ENCODE measurements at places on chromosomes 5 and 9. TPM values are rescaled to one million over a fixed set of nuclear protein-coding genes. Genes with fewer than 3 reads are reported as not detected.

The CDKN2B-AS1 gene
- 0.14 TPM for polyA plus RNA-seq

DNA sequence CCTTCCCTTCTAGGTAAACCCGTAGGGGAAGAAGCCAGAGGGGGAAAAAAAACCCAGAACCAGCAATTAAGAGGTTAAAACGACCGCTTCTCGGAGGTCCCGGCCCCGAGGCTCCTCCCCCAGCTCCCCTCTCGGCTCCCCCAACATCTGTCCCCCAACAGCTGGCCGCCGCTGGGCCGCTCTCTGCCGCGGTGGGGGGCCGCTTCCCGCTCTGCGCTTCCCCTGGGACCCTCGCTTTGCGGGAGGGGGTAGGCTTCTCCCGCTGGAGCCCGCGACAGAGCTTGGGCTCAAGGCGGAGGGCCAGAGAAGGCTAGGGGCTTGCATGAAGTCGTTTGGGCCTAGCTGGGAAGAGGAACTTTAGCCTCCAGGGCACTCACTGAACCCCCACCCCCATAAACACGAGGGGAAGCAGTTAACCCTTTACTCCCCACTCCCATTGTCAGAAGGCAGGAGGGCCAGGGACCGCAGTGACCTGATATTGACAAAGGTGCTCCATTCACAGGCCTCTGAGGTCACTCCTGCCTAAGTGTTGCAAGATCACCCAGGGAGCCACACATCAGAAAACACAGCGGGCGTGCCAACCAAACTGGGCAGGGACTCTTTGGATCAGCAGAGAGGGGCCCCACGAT lies 7.5 kb downstream of the LHX6 start:
- no peak for DNase-seq

DNA sequence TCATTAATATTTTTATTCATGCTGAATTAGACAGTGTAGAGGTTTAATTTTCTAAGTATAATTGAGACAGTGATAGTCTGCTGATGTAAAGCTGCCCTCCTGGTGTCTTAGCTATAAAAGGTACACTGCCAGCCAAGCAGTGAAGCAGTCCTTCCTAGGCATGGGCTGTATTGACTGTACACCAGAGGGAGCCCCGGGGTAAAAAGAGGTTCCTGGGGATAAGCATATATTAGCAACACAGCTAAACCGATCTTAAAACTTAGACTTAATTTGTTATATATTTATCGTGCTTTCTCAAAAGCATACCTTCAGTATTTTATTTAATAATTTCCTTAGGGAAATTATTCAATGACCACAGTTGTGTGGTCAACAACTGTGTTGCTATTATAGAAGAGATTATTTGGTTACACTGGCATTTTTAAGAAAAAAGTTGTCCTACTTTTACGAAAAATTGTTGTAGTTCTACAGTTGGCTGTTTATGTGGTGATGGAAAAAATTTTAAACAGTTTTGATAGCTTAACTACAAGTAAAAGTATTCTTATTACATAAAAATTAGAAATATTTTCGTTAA lies 68.8 kb downstream of the ELL2 start:
- no peak for DNase-seq

GRCh38 chr9:92639124-92639523 lies 30.8 kb downstream of the IPPK start:
- DNase-seq: no peak

The KIAA0825 gene
- polyA plus RNA-seq: 4.2 TPM

- DNase-seq: no peak
Observed at GRCh38 chr5:74875994-74876791, 10.0 kb upstream of the FAM169A start.

GRCh38 chr5:78221964-78222451 lies 72.5 kb downstream of the AP3B1 start:
- no peak for DNase-seq

GRCh38 chr5:761059-761771 lies 23.3 kb downstream of the ZDHHC11B start:
- DNase-seq: no peak

DNA sequence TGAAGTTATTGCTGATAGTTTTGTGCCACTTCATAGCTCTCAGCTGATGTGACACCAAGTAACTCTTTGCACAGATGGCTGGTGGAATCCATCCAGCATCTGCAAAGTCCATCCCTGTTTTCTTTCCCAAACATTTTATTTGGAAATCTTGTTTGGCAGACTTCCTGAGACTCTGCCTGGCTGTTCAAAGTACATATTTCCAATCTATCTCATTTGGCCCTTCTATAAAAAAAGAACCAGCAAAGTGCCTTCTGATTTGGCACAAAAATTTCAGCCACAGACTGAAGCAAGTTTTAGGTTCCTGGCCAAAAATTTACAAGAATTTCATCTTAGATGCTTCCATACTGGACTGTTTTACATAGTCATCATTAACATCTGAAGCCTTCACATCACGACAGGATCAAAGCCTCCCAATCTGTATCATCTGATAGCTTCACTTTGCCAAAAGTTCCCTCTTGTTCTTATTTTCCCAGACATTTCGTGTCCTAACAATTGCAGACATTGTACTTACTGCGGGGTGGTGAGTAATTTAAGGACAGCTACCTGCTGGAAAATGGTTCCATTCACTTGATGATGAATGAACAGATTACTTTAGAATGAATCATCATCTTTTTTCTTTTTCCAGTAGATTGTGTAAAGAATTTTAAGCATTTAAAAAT lies 377.3 kb downstream of the KIAA0825 start:
- no peak for DNase-seq

DNA sequence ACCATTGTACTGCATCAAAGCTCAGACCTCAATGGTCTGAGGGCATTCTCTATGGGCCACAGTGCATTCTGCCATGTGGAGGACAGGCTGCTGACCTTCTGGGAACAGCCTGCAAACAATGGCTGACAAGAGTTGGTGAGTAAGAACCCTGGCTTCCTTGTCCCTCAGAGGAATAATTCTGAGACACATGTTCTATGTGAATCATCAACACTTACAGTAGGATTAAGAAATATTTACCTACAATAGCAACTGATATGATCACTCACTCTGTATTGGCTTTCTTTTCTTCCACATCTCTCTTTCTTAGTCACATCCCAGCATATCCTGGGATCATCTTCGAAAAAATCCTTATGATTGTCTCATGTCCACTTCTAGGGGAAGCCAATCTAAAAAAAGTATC lies 306.5 kb upstream of the ITGA1 start:
- DNase-seq: no peak

The GRAMD2B gene
- 25.9 TPM for polyA plus RNA-seq

GRCh38 chr9:114723931-114724330 lies 41.9 kb upstream of the TEX48 start:
- no peak for DNase-seq

The PCDHGA11 gene
- 4.7 TPM for polyA plus RNA-seq

GRCh38 chr5:1495525-1495897 lies 28.2 kb downstream of the LPCAT1 start:
- no peak for DNase-seq

DNA sequence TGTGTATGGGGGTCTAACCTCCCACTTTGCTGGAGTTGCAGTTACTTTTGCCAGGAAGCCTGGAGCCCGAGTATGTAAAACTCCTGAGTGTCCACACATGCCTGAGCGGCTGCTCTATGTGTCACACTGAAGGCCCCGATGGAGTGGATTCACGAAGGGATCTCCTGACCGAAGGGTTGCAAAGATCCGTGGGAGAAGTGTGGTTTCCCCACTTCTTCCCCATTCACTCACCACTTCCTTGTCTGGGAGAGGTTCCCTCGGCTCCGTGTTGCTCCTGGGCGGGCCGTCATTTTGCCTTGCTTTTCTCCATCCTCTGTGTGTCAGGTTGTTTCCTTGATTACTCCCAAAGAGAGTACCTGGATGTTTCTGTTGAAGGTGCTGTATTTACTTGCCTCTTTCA lies 16.2 kb upstream of the IL3 start:
- DNase-seq: no peak

- DNase-seq: no peak
Observed at GRCh38 chr5:150256410-150257064, 33.0 kb downstream of the CAMK2A start.

- DNase-seq: no peak
Observed at GRCh38 chr9:995781-996180, 19.3 kb downstream of the DMRT3 start.

GRCh38 chr5:148491793-148492184 lies 108.0 kb downstream of the FBXO38 start:
- DNase-seq: no peak

The PCDHB14 gene
- polyA plus RNA-seq: 10.5 TPM

DNA sequence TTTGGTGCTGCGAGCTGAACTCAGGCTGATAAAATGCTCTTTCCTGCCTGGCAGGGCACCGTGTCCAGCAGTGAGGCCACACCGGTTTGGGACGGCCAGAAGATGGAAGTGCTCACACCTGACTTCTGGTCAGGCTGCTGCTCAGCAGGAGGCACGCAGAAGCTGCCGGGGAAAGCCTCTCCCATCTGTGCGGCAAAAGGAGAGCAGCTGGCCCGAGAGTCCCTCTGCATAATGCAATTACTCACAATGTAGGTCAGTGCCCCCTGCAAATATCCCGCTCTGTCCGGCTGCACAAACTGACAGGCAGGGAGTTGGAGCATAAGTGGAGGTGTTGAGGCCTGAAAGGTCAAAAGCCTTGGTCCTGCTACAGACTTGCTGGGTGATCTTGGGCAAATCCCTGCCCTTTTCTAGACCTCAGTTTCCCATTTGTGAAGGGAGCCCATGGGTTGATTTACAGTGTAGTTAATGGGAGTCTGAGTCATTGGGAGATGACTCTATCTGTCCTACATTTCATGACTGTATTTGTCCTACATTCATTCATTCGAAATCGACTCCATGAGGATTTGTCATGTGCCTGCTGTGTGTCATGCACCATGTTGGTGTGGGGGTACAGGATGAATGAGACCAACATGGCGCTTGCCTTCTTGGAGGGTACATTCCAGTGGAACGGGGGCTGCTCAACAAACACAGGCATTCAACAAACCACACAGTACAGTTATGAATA lies 61.8 kb upstream of the TBC1D2 start:
- no peak for DNase-seq

- DNase-seq: no peak
Observed at GRCh38 chr9:21964925-21965385, 29.2 kb downstream of the CDKN2A start.

GRCh38 chr9:121652021-121652837 lies 795 bp downstream of the DAB2IP start:
- DNase-seq: no peak

DNA sequence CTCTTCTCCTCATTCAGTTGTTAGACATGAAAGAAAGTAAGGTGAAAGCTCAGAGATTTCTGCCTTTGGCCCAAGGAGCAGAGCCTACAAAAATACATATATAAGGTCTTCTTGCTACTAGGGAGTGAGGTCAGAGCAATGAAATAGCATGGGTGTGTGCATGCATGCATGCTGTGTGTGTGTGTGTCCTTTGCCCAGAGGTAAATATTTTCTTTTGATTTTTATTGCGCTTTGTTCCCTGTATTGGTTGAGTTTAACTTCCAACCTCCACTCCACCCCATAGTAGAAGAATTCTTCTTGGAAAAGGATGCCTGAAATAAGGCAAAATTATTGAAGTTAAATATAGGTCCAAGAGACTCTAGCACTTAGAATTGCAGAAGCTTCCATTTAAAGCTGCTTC lies 248.0 kb upstream of the PTGER4 start:
- DNase-seq: no peak

The CD14 gene
- polyA plus RNA-seq: 7.6 TPM

DNA sequence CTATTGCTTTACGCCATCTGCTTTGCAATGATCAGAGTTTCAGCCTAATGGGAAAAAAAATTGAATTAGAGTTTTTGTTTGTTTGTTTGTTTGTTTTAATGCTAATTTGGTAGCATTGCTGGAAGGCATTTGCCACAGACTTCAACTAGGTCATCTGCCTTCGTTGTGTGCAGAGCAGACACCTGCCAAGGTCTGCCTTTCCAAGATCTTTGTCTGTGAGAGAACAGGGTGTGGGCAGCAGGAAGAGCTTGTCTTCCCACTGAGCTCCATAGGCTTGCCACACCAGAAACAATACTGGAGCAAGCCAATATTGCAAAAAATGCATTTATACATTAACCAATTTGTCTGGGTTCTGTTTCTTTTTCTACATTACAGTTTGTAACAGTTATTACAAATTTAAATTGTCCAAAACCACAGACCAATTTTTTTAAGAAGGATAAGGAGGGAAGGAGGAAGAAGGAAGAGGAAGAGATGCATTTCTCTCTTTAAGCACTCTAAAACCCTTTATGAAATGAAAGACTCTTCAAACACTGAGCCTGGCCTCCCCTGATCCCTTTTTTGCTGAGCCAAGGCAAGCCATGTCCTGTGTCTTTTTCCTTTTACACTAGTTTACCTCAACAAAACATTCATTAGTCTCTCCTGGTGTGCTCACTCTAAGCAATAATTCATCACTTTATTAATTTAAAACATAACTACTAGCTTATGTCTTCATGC lies 210.5 kb downstream of the SNX18 start:
- no peak for DNase-seq

The PDCD1LG2 gene
- polyA plus RNA-seq: 0.13 TPM

DNA sequence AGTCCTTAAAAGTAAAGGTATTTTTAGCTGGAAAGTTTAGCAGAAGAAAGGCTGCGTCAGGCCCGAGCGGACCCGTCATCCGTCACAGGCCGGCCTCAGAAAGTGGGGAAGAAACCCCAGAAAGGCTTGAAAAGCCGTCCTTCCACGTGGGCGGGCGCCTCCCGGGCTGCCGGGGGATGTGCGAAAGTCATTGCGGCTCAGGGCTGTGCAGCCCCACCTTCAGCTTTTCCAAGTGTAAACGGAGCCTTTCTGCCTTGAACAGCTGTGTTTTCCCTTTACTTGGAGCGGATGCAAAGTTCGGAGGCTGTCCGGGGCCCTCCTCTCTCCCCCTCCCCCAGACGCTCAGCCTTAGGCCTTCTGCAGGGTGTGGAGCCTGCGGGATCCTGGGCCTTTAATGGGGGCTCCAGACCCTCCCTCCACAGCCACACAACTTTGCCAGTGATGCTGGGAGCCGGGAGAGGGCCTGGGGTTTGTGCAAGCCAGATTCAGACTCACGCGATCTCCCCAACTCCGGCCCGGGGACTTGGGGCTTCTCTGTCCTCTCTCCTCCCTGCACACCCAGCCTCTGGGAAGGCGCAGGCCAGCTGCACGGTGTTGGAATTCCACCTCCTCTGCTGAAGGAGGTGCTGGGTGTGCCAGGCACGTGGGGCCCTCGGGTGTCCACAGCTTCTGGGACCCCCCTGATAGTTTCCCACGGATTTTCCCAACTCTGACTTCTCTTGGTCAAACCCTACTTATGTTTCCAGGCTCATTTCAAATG lies 95.5 kb upstream of the RAPGEF1 start:
- DNase-seq: peak; percentile 36

The IFNK gene
- polyA plus RNA-seq: not detected

The SLC31A2 gene
- polyA plus RNA-seq: 4.6 TPM

DNA sequence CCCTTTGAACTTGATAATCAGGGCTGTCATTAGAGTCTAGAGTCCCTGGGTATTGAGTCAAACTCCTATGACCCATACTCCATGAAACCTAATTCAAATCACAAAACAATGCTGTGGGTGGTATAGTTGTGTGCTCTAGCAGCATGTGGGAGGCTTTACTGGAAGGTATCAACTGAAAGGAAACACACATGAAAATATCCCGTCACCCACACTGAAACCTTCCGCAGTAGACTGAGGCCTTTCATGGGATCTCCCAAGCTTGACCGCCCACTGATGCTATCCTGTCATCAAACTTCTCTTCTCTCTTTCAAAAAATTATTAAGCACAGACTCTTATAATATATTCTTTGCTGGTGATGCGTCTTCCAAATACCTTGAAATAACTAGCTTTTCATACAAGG lies 569.1 kb upstream of the MEF2C start:
- no peak for DNase-seq

Data from right renal cortex interstitium (tissue), 3 donors.